ENCODE measurements at places on chromosomes 3 and 15. TPM values are rescaled to one million over a fixed set of nuclear protein-coding genes. Genes with fewer than 3 reads are reported as not detected.

DUOXA2 gene
- total RNA-seq: not detected

SCN11A gene
- total RNA-seq: under 0.01 TPM

ZNF385D gene
- 0.75 TPM for total RNA-seq

THRB gene
- total RNA-seq: 0.77 TPM

VEPH1 gene
- 56.1 TPM for total RNA-seq

GP9 gene
- total RNA-seq: not detected

CACNA2D3 gene
- total RNA-seq: not detected

LRRIQ4 gene
- 0.11 TPM for total RNA-seq

KCNH8 gene
- total RNA-seq: under 0.01 TPM

PARP15 gene
- under 0.01 TPM for total RNA-seq

PLAAT1 gene
- total RNA-seq: 0.66 TPM

GPR87 gene
- not detected for total RNA-seq

KIF23 gene
- 28.4 TPM for total RNA-seq

IMP3 gene
- 64.2 TPM for total RNA-seq

HLTF gene
- 58.2 TPM for total RNA-seq

ZNF621 gene
- 15.5 TPM for total RNA-seq

NPAP1 gene
- not detected for total RNA-seq

ACKR4 gene
- 1.5 TPM for total RNA-seq

ERICH6 gene
- not detected for total RNA-seq

TM6SF1 gene
- 0.62 TPM for total RNA-seq

ZMYND10 gene
- 1.2 TPM for total RNA-seq

SYNPR gene
- total RNA-seq: not detected

OR5K3 gene
- not detected for total RNA-seq

ZCWPW2 gene
- total RNA-seq: 0.87 TPM

ZNF660 gene
- total RNA-seq: 1.7 TPM

HRG gene
- not detected for total RNA-seq

SLC25A36 gene
- 90.5 TPM for total RNA-seq

UBAP1L gene
- total RNA-seq: 1.3 TPM

SSUH2 gene
- total RNA-seq: 0.11 TPM

CCDC33 gene
- 0.12 TPM for total RNA-seq

SMCO1 gene
- total RNA-seq: not detected

ALS2CL gene
- 1.4 TPM for total RNA-seq

FBXW12 gene
- not detected for total RNA-seq

TAGLN3 gene
- 29.5 TPM for total RNA-seq

FGF12 gene
- total RNA-seq: 0.22 TPM

HTR3E gene
- total RNA-seq: not detected

SLC12A1 gene
- total RNA-seq: not detected

CADPS gene
- total RNA-seq: 11.9 TPM

CYP8B1 gene
- total RNA-seq: not detected

NAA80 gene
- 3.4 TPM for total RNA-seq

CFAP100 gene
- total RNA-seq: not detected

SH3GL3 gene
- 0.11 TPM for total RNA-seq

ADAMTSL3 gene
- 0.22 TPM for total RNA-seq

TASOR gene
- 91.7 TPM for total RNA-seq

TJP1 gene
- total RNA-seq: 69.4 TPM

SAMD7 gene
- not detected for total RNA-seq

EIF4G1 gene
- total RNA-seq: 282 TPM

GNAT1 gene
- not detected for total RNA-seq

PRICKLE2 gene
- total RNA-seq: 28.5 TPM

KLHL40 gene
- not detected for total RNA-seq

KBTBD12 gene
- not detected for total RNA-seq

Data from uterine smooth muscle cell (primary cell).